ENCODE measurements at places on chromosomes 1 and 21.

DNA sequence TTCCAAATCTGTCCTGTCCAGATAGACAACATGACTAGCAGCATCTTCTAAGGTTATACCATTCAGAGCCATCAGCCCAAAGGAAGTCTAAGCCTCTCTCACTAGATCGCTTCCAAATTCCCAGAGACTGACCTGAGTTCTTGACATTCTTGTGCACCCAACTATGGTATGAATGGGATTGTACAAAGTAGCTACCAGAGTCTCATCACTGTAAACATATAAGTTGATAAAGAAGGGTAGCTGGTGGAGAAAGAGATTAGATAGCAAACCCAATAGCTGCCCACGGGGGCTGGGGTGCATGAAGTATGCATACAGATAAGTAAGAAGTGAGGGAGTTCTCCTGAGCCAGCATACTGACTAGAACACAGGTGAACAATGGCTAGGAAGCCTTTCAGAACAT, 180.0 kb downstream of the PLPP3 start:
- DNase-seq: no peak

- DNase-seq: peak; percentile 91
These were observed 5.5 kb upstream of the PLEKHM2 start for GRCh38 chr1:15678578-15678977.

DNA sequence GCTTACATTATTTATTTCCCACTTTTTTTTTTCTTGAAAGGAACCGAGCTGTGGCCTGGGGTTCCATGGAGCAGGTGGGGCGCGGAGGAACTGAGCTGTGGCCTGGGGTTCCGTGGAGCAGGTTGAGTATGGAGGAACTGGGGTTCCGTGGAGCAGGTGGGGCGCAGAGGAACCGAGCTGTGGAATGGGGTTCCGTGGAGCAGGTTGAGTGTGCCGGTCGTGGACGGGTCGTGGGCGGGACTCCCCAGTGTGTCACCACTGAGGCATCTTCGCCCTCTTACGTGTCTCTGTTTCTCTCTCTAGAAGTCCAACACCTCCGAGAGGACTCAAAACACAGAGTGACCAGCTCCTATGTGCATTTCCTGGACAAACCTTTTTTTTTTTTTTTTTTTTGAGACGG, 1.2 kb upstream of the SCNN1D start:
- no peak for DNase-seq

DNA sequence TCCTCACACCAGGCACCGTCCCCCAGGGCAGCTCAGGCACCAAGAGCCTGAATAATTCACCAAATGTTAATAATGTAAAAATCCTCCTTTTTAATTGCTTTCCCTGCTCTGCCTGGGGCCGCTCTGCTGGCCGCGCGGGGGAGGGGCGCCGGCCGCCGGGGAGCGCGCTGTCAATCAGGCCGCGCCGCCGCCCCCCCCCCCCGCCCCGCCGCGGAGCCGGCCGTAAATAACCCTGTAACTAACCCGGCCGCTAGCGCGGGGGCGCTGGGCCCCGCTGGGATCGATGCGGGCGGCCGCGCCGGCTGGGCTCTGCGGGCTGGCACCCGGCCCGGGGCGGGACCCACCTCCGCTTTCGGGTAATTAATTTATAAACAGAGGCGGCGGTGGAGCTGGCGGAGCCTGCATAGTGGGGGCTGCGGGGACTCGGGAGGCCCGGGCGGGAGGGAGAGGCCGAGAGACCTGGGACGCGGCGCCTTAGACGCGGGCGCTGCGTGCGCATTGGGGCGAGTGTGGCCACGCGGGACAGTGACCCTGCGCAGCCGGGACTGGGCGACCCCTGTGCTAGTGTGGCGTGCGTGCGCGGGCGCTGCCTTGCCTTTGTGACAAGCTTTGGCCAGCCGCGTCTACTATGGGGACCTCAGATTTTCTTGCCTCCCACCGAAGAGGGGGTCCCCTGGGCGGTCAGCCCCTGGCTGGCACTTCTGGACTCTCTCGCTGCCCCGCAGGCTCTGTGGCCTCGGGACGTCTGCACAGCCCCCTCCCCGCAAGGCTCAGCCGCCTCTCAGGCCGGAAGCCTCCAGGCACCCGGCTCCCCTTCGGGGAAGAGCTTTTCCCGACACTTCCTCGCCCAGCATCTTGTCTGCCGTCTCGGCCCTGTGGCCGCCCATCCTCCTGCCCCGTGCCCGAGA, 16.6 kb downstream of the SAMD11 start:
- DNase-seq: peak; percentile 86

- DNase-seq: no peak
These were observed 211.9 kb downstream of the NPHP4 start for GRCh38 chr1:5780324-5780716.

DNA sequence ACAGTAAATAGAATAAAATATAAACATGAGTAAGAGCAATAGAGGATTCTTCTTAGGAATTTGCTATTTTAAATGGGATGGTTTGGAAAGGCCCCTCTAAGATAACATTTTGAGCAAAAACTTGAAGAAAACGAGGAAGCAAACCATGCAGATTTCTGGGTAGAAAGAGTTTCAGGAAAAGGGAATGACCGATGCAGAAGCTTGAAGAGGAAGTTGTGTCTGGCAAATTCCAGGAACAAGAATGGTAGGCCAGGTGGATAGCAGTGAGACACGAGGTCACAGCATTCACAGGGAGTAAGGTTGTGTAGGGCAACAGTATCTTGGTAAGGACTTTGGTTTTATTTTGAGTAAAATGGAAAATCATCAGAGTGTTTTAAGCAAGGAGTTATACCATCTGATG, 108.9 kb downstream of the PEX14 start:
- no peak for DNase-seq

- peak; percentile 25 for DNase-seq
These were observed 10.9 kb upstream of the GOLT1A start for GRCh38 chr1:204224655-204225054.

DNA sequence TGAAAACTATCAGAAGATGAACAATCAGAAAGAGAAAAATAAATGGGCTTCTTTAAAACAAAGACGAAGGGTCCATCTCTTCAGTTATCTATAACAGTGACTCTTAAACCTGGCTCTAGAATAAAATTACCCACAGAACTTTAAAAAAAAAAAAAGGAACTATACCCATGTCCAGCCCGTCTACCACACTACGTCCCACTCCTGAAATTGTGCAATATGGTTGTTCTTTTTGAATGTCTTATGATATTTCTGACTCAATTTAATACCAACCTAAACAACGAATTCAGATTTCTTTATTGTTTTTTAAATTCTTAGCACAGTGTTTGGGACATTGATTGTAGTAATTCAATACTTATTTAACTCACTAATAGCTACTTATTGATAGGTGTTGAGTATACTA, 246.3 kb downstream of the DPYD start:
- no peak for DNase-seq

DNA sequence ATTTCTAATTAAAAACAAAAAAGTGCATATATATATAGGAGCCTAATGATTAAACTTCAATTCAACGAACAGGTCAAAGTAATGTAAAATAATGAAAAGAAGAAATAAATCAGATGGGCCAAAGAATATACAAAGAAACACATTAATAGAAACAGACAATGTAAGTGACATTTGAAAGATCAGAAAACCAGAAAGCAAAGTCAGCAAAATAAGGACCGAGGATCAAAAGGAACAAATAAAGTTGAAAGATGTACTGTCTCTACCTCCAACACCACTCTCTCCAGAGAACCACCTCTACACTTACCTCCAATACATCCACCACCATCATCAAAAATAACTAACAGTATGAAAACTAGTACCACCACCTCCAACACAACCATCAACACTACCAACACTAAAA, 1226.3 kb upstream of the NCAM2 start:
- no peak for DNase-seq
